ENCODE measurements at places on chromosomes 5 and 9.

DNA sequence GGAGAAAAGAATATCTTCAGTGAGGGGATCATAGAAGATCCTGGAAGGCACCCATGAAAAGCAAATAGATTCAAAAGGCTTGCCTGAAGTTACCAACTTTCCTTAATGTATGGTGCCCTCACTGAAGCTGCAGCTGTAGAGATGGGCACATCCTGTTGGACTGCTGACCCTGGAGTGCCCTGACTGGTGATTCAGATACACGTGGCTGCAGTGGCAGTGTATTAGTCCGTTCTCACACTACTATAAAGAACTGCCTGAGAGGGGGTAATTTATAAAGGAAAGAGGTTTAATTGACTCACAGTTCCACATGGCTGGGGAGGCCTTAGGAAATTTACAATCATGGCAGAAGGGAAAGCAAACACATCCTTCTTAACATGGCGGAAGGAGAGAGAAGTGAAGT is 80.3 kb downstream of the OSMR start:
- H3K4me1 ChIP-seq, result no peaks in the 10 kb centered on the region
- no peak overlapping the region for H3K27ac ChIP-seq
- no peaks in the 10 kb centered on the region for H3K36me3 ChIP-seq
- no peak overlapping the region for H3K4me3 ChIP-seq
- no peak for DNase-seq
- H3K27me3 ChIP-seq, result peaks cover 45% of the 10 kb centered on the region

DNA sequence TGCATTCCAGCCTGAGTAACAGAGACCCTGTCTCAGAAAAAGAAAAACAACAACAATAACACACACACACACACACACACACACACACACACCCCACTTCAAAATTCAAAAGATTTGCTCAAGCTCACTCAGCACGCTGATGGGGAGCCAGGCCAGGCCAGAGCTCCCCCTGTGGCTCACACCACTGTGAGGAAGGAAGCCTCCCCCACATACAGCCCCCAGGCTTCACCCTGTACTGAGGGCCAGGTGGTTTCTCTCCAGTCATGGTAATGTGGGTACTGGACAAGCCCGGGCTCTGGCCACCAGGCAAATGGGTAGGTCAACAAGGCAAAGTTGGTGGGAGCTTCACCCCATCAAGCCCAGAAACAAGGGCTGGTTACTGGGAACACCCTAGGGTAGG is 19.0 kb downstream of the ATOX1 start:
- no peak overlapping the region for H3K27ac ChIP-seq
- H3K36me3 ChIP-seq, result peaks cover 15% of the 10 kb centered on the region
- no peaks in the 10 kb centered on the region for H3K27me3 ChIP-seq
- no peak overlapping the region for H3K4me3 ChIP-seq
- H3K4me1 ChIP-seq, result peaks cover 16% of the 10 kb centered on the region
- DNase-seq, result no peak

DNA sequence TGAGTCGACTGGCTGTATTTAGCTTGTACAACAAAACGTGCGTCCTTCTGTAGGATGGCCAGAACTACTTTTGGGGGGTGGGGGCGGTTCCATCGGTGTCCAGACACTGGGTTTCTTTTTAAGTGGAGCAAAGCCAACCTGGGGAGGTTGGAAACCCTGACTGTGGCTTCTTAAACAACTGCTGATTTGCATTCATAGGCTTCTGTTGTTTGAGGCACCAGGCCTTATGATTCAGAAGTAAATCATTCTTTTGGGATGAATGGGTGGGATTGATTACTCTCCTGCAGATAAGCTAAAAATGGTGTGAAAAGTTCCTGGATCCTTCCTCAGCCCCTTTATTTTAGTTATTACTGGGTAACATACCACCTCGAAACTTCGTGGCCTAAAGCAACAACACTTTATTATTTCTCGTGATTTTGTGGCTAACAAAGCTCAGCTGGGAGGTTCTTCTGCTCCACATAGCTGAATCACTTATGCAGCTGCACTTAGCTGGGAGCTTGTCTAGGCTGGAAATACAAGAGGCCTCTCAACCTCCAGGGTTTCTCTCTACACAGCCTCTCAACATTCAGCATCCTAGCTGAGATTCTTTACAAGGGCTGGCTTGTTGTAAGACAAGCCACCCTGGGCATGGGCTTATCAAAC is 12.2 kb upstream of the SMIM32 start:
- H3K4me1 ChIP-seq, result no peaks in the 10 kb centered on the region
- no peak overlapping the region for H3K4me3 ChIP-seq
- H3K27ac ChIP-seq, result no peak overlapping the region

- no peaks in the 10 kb centered on the region for H3K27me3 ChIP-seq
- H3K27ac ChIP-seq, result peak overlapping the region; percentile 82
- H3K36me3 ChIP-seq, result peaks cover 57% of the 10 kb centered on the region
- DNase-seq, result no peak
Observed at GRCh38 chr5:172171118-172171517, 16.9 kb downstream of the STK10 start.

- H3K27ac ChIP-seq, result peak overlapping the region; percentile 34
- H3K36me3 ChIP-seq, result no peaks in the 10 kb centered on the region
- peak; percentile 14 for DNase-seq
- H3K27me3 ChIP-seq, result peaks cover 10% of the 10 kb centered on the region
- peaks cover 29% of the 10 kb centered on the region for H3K4me1 ChIP-seq
- H3K4me3 ChIP-seq, result peak overlapping the region; percentile 24
Observed at GRCh38 chr9:89743573-89744254, 138.9 kb downstream of the GADD45G start.

- no peaks in the 10 kb centered on the region for H3K27me3 ChIP-seq
- no peak for DNase-seq
- no peak overlapping the region for H3K27ac ChIP-seq
- H3K4me1 ChIP-seq, result peaks cover 12% of the 10 kb centered on the region
- H3K36me3 ChIP-seq, result no peaks in the 10 kb centered on the region
Observed at GRCh38 chr9:111993319-111993718, 96.7 kb downstream of the UGCG start.

DNA sequence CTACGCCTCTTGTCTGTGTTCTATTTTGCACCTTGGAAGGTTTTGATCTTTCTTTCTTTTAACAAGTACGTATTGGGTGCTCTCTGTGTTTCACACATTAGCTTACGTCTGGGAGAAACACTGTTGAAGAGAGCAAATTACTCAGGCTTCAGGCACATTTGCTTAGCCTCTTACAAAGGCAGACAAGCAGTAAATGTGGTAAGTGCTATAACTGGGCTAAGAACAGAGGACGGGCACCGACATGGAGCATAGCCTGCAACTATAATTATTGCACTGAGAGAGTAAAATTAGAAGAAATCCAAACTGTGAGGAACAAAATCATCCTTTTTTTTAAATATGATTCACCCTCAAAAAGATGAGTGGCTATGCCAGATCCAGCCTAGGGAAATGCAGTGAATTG is 9.4 kb upstream of the PARP8 start:
- DNase-seq, result no peak
- peaks cover 2% of the 10 kb centered on the region for H3K36me3 ChIP-seq
- no peaks in the 10 kb centered on the region for H3K27me3 ChIP-seq
- H3K4me3 ChIP-seq, result no peak overlapping the region

DNA sequence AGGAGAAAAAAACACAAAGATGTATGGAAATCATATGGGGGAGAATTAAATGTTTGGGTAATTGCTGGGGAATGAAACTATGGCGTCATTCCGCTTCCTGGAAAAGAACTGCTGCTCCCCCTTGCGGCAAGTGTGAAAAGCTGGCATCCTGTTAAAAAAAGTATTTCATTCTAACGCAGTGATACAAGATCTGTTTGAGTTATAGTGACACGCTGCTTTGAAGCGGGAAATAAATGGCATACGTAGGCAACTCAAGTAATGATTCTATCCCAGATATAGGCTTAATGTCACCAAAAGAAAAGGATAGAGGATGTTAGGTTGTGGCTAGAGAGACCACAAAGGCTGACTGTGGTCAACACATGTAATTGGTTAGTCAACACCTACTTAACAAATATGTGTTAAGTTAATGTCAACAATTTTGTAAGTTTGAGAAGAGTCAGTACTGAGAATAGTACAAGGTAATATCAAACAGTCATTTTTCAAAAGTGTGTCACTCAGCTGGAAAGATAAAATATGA is 70.2 kb upstream of the ALDH1A1 start:
- peak; percentile 9 for DNase-seq
- peak overlapping the region; percentile 4 for H3K4me3 ChIP-seq
- no peaks in the 10 kb centered on the region for H3K36me3 ChIP-seq
- no peak overlapping the region for H3K27ac ChIP-seq
- H3K4me1 ChIP-seq, result peaks cover 11% of the 10 kb centered on the region

DNA sequence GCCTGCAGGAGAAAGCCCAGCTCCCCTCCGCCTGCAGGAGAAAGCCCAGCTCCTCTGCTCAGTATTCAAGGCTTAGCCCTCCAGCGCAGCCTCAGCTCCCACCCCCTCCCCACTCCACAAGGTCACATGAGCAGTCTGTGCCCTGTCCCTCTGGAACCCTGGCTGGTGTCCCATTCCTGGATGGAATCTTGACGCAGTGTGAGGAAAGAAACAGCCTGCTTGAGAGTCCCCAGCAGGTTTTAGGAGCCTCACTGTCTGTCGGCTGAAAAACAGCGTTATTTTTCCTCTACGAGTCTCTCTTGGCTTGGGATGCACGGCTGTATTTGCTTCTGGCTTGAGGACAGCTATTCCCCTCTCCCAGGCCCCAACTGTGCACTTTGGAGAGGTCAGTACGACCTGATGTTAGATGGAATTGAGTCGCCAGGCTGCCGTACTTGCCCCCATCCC is 210.1 kb upstream of the TRIM32 start:
- no peak overlapping the region for H3K4me3 ChIP-seq
- no peak for DNase-seq
- H3K27me3 ChIP-seq, result no peaks in the 10 kb centered on the region
- no peaks in the 10 kb centered on the region for H3K4me1 ChIP-seq
- no peak overlapping the region for H3K27ac ChIP-seq
- H3K36me3 ChIP-seq, result no peaks in the 10 kb centered on the region

Data from central memory CD8-positive, alpha-beta T cell (primary cell).